ENCODE measurements at places on chromosomes 12 and 14. TPM values are rescaled to one million over a fixed set of nuclear protein-coding genes. Genes with fewer than 3 reads are reported as not detected.

GRCh38 chr14:75448209-75448608 lies 20.4 kb downstream of the JDP2 start:
- DNase-seq = no peak

- DNase-seq = peak; percentile 33
These were observed 24.4 kb downstream of the TUNAR start for GRCh38 chr14:95901054-95901453.

DNA sequence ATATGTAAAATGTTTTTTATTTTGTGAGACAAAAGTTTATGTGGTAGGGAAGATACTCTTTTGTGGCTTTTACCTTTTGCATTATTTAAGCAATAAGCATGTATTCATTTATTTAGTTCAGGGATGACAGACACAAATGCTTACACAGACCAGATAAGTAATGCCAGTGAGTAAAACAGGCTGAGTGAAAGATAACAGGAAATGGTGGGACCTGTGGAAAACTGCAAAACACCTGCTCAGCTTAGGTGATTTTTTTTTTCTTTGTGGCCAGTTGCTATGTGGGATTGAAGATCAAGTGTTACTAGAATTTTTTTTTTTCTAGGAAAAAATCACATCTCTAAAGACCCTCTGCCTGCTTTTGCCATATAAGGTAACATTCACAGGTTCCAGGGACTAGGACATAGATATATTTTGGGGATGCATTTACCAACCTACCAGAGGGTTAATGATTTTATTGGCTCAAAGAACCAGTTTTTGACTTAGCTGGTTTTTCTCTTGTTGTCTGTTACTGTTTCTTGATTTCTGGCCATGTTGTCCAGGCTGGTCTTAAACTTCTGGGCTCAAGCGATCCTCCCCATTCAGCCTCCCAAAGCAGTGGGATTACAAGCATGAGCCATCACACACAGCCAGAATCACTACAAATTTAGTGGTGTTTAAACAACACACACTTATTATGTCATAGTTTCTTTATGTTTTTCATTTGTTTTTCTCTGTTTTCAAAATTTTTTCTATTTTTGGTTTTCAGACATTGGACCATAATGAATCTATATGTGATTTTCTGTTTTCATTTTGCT lies 9.8 kb downstream of the PSMA6 start:
- no peak for DNase-seq

DNA sequence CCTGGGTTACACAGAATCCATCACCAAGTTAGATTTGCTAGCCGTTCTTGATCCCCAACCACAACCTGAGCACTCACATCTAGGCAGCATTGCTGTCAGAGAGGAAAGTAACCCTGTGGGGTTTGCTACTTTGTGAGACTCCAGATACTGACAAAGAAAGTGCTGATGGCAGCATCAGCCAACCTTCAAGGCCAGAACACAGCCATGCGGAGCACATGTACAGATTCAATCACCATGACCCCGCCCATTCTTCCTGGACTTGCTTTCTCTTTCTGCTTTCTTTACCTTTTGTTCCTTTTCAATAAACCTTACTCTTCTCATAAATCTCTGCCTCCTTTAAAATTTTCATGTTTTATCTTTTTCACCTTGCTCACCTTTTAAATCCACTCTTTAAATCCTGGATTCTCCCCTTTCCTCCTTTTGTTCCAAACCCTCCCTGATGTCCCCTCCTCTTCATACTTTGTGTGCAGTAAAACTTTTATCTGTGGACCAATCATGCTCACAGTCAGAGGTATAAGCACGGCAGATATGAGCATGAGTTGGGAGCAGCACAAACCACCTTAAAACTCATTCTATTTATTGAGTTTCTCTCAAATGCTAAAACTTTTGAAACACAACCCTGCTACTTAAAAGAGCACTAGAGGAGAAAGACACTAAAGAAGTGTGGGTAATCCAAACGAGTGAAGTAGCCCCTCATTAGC lies 21.9 kb upstream of the CERS5 start:
- no peak for DNase-seq

DNA sequence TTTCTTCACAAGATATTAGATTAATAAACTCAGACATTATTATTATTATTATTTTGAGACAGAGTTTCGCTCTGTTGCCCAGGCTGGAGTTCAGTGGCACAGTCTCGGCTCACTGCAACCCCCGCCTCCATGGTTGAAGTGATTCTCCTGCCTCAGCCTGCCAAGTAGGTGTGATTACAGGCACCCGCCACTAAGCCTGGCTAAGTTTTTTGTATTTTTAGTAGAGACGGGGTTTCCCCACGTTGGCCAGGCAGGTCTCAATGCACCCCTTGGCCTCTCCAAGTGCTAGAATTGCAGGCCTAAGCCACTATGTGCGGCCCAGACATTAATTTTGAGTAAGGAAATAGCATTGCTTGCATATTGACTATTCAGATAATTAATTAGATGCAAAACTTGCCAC lies 554.9 kb upstream of the LRFN5 start:
- no peak for DNase-seq

The TMCC3 gene
- 0.09 TPM for polyA plus RNA-seq

DNA sequence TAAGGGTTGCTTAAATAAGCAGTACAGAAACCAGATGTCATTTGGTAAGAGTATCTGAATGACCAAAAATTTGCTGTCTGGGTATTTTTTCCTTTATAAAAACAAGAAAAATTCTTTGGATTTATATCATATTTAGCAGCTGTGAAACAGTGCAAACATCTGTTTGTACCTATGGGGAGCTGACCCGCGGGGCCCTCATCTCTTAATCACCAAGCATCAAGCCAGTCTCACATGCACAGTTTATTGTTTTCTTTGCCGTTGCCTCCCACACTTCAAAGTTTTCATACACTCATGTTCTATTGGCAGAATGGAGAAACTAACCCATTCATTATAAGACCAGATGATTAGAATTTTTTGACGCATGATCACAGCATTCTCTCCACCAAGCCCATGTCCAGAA lies 142.2 kb downstream of the BMP4 start:
- DNase-seq = no peak

DNA sequence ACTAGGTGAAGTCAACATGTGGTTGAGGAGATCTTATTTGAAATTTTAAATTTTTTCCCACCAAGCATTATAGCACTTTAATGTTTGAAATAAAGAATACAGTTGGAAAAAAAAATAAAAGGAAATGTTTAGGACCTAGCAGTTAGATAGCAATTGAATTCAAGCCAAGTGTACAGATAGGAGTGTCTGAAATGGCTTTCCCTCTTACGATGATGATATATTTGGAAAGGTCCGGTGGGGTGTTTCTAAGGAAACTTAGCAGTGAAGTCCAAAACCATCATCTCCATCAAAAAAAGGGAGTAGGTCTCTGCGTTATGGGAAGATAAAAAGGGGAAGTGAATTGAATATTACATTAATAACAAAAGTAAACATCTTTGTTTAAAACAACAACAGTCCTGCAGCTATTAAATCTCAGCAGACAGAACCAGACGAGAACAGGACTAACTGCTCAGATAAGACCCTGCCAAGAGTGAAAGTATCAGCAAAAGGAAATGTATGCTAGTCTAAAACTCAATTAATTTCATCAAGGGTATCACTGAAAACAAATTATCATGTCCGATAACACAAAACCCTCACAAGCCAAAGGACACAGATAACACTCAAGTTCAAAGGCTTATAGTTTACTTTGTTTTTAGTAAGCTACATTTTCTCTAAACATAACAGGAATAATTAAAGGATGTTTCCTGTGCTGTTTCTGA lies 242.0 kb downstream of the BMP4 start:
- no peak for DNase-seq

The SERPINA9 gene
- polyA plus RNA-seq = 0.09 TPM

GRCh38 chr14:92584816-92585215 lies 71.2 kb downstream of the RIN3 start:
- DNase-seq = no peak

The BCL11B gene
- polyA plus RNA-seq = not detected

The KRT72 gene
- not detected for polyA plus RNA-seq

The SP7 gene
- not detected for polyA plus RNA-seq

DNA sequence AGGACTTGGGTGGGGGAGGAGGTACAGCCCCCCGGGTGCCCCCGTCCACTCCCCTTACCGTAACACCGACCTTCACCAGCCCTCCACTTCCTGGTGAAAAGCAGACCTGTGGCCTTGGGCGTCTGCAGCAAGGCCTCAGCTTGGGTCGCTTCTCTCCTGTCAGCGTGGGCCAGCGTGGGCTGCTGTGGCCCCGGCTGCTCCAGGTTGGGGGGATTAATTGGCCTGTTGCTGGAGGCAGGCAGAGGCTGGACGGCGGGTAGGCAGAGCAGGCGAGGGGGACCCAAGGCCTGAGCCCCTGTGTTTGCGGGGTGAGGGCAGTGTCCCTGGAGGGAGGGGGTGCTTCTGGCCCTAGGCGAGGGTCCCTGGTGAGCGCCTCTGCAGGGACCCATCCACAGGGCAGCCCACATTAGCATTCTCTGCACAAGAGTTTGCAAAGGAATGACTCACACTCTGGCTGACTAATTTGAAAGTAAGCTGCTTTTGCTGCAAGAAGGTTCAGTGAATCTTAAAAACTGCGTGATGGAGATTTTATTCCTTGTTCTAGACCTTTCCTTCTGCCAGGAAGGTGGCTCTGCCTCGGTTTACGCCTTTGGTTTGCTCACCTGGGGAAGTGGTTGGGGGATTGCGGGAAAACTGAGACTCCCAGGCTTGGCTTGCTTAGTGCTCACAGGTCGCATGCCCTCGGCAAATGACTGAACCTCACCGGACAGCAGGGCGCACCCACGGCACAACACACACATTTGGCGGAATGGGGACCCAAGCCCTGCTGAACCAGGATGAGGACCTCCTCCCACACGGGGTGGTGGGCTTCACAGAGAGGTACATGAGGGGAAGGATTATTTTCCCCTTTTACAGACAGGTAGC lies 37.9 kb upstream of the DLK1 start:
- peak; percentile 82 for DNase-seq

GRCh38 chr12:116299665-116300328 lies 22.3 kb upstream of the MED13L start:
- DNase-seq = peak; percentile 32

DNA sequence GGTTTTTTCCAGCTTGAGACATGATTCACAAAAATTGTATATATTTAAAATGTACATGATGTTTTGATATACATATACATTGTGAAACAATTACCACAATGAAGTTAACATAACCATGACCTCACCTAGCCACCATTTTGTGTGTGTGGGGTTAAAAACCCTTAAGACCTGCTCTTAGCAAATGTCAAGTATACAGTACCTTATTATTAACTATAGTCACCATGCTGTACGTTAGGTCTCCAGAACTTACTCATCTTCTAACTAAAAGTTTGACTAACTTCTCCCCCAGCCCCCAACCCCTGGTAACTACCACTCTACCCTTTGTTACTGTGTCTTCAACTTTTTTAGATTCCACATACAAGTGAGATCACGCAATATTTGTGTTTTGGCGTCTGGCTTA lies 52.6 kb downstream of the EIF2S3B start:
- no peak for DNase-seq

DNA sequence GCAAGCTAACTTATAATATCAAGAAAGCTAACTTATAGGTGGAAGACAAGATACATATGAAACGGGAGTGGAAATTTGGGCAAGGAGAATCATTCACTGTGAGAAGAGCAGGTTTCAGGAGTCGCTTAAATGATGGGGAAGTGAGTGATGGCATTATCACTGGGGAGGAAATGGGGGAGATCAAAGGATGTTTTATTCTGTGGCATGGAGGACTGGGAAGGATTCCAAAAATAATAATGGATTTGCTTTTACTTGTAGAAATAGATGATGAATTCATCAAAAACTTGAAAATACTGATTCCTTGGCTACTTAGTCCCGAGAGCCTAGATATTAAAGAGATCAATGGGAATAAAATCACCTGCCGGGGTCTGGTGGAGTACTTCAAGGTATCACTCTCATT lies 47.8 kb downstream of the SAV1 start:
- DNase-seq = peak; percentile 37

The PRB2 gene
- not detected for polyA plus RNA-seq

The TAS2R42 gene
- polyA plus RNA-seq = not detected

- no peak for DNase-seq
These were observed 449.7 kb upstream of the USP15 start for GRCh38 chr12:61810486-61810885.

DNA sequence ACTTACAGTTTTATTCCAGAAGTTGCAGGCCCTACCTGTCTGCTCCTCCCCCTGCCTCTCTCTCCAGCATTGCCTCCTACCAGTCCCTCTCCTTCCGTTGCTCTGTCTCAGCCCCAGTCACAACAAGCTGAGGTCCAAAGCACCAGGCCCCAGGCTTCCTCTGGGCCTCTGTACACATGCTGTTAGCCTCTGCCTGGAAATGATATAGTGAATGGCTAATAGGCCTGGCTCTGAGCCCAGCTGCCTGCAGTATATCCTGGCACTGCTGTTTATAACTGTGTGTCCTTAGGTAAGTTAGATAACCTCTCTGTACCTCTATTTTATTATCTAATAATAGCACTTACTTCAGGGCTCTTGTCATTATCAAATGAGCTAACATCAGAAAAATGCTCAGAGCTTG lies 114.9 kb upstream of the PWP1 start:
- DNase-seq = peak; percentile 67

DNA sequence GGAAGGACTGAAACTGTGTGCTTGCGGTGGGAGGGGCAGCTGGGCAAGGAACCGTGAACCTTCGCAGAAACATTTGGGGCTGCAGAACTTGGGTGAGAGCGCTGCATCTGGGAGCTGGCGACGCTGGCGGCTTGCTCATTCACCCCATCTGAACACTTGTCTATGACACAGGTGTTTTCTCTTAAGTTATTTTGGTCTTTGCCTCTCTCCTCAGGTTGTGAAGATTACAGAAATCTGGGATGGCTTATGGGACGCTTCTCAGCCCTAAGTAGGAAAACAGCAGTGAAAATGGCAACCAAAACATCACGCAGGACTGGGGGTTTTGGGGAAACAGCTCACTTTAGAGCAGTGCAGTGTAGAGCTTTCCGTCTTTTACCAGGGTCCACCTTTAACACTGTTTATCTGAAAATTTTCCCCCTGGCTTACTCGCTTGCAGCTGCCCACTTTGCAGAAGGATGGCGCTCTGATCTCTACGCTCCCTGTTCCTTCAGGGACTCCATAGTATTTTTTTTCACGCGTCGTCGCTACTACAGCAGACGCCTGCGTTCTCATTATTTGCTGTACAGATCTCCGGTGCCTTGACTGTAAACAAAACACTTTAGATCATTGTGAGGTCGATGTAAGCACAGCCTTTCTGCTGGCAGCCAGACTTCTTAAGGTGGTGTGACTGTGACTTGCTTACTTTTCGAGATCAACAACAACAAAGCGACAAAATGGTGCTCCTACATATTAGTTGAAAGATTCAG lies 2.7 kb upstream of the CDKN1B start:
- peak; percentile 45 for DNase-seq

GRCh38 chr14:69269381-69269780 lies 9.4 kb downstream of the GALNT16 start:
- DNase-seq = no peak

The LRTM2 gene
- polyA plus RNA-seq = not detected

DNA sequence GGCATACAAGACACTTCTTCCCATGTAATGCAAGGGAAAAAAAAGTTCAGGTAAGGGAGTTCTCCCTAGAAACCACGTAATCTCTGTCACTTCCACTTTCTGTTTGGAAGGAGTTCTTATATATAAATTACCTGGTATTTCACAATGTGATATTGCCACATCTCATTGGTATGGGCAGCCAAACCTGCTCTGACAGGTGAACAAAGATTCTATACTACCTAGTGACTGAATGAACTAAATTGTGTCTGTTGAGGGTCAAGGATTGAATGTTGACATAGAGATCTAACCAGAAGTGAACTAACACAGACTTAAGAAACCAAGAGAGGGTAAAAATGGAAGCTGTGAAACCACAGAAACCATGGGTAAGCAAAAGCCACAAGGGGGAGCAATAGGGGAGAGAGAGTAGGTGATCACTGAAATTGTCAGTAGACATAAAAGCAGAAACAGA lies 161.3 kb downstream of the RPL10L start:
- no peak for DNase-seq

The NANOG gene
- polyA plus RNA-seq = not detected
